ENCODE measurements at places on chromosomes 5 and 9.

DNA sequence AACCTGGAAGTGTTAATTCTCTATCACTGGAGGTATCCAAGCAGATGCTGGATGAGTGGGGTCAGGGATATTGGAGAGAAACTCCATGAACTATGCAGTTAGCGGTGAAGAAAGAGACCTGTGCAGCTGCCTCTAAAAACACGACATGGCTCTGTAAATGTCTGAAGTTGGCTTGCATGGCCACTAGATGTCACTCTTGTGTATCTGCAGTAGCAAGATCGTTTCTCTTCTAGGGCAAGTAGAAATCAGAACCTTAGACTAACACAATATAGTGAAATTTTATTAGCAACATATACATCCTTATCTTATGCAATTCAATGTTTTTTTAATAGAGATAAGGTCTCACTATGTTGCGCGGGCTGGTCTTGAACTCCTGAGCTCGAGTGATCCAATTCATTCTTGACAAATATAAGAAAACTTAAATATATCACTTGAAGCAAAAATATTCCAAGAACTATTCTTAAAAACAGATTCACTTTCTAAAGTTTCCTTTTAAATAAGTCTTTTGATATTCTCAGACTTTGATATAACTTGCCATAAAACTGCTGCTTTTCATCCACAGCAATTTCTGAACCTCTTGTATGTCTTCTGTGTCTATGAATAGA lies 2.9 kb downstream of the OR2S2 start:
- DNase-seq: no peak

DNA sequence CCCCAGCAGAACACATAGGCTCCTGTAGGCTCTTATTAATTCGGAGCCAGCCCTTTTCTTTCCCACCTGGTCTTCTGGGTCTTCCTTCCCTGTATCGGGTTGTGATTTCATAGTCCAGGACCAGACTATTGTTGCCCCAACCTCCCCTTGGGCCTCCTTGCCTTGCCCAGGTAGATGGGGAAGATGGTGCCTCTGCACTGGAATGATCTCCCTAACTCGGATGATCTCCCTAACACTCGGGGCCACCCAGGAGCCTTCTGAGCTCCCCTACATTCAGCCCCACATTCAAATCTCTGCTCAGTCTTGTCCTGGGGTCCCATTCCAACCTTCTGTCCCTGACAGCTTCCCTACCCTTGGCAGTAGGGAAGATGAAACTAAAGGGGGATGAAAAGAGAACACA lies 2.7 kb upstream of the IRF1 start:
- DNase-seq: no peak

- DNase-seq: no peak
These were observed 1.7 kb downstream of the MYMK start for GRCh38 chr9:133523106-133523505.

DNA sequence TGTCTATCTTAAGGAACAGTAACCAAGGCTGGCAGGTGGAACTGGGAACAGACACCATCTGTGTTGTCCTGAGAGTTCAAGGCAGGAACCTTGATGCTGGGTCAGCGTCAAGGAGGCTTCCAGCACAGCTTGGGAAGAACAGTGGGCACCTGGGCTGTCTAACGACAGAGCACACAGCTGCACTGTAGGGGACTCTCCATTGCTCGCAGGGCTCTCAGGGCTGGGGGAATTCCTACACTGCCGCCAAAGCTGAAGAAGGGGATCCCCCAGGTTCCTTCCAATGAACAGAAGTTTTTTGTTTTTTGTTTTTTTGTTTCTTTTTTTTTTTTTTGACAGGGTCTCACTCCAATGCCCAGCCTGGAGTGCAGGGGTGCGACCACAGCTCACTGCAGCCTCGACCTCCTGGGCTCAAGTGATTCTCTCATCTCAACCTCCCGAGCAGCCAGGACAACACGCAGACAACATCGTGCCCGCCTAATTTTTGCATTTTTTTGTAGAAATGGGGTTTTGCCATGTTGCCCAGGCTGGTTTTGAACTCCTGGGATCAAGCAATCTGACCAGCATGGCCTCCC lies 81.9 kb downstream of the PTPN3 start:
- no peak for DNase-seq

GRCh38 chr5:80569086-80569960 lies 757 bp downstream of the ANKRD34B start:
- no peak for DNase-seq

GRCh38 chr9:121876255-121876654 lies 216.9 kb downstream of the TTLL11 start:
- DNase-seq: no peak

DNA sequence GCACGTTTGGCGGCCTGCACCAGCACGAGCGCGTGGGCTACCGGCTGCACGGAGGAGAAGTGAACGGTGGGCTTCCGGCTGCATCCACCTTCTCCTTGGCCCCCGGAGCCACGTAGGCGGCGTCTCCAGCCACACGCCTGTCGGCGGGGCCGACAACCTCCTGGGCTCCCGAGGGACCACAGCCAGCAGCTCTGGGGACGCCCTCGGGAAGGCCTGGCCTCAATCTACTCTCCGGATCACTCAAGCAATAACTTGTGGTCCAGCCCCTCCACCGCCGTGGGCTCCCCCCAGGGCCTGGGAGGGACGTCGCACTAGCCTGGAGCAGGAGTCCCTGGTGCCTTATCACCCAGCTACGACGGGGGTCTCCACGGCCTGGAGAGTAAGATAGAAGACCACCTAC lies 73.7 kb downstream of the INSL6 start:
- no peak for DNase-seq

- DNase-seq: no peak
These were observed 43.9 kb downstream of the PAM start for GRCh38 chr5:102799017-102799416.

DNA sequence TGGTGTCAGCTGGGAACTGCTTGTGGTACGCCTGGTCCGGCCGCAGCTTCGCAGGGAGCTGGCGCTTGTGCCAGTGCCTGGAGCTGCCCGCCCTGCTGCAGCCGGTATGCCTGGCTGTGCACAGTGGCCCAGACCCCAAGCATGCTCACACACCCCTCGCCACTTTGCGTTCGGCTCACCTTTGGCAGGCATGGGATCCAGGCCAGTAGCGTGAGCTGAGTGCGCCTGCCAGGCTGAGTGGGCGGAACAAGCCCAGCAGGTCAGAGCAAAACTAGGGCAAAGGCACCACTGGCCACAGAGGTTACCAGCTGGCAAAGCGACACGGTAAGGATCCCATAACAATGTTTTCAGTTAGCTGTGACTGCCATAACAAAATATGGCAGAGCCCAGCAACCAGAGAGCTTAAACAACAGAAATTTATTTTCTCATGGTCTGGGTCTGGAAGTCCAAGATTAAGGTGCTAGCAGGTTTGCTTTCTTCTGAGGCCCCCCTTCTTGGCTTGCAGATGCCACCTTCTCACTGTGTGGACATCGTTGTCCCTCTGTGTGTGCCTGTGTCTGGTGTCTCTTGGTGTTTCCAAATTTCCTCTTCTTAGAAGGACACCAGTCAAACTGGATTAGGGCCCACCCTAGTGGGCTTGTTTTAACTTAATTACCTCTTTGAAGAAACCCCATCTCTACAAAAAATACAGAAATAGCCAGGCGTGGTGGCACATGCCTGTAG lies 61.6 kb downstream of the PSAT1 start:
- no peak for DNase-seq

GRCh38 chr5:83564069-83564749 lies 92.7 kb downstream of the VCAN start:
- no peak for DNase-seq

GRCh38 chr5:112367400-112367799 lies 51.7 kb downstream of the EPB41L4A start:
- DNase-seq: no peak

DNA sequence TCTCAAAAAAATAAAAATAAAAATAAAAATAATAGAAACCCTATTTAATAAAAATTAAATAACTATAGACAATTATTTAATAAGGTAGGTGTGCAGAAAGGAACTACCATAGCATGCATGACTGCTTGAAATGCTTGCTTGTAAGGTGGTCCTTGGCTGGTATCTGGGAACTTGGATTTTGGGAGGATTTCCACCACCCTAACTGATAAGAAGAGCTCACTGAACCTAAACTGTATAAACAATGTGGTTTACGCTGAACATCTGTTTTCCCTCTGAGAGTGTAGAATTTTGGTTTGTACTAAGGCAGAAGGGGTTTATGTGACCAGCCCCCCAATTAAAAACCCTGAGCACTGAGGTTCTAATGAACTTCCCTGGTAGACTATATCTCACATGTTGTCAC lies 31.2 kb downstream of the CPLANE1 start:
- DNase-seq: no peak

GRCh38 chr5:62722360-62722759 lies 143.7 kb downstream of the LRRC70 start:
- DNase-seq: no peak

GRCh38 chr5:5278201-5278814 lies 138.2 kb downstream of the ADAMTS16 start:
- DNase-seq: no peak

DNA sequence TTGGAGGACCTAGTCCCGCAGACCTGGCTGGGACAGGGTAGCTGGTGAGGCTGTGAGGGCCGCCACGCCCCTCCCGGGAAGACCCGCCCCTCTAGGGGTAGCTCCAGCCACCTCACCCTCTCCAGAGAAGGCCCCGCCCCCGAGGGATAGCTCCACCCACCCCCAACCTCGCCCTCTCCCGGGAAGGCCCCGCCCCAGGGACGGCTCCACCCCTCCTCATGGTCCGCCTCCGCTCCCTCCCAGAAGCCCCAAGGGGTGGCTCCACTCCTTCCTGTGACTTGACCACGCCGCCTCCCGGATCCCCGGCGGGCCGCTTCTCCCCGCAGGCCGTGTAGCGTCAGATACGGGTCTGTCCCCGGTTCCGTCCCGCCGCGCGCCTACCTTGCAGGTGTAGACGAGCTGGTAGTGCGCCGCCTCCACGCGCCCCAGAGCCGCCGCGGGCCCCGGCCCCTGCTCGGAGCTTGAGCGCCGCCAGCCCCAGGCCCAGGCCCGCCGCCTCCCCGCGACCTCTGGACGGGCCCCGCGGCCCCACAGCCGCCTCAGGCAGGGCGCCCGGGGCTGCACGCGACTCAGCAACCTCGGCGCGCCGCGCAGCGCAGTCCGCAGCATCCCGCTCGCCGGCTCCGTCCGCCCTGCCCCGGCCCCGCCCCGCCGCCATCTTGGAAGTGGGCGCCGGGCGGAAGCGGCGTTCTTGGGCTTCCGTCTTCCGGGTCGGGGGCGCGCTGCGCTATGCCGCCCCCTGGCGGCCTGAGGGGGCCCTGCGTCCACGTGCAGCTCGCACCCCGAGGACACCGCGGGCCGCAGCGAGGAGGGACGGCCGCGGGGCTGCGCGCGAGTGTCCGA lies at the start of gene DNLZ:
DNLZ (minus strand) TSS at position 639 of the 843 bp plus-strand sequence; CDS start at position 609, 30 bp downstream.
- peak; percentile 81 for DNase-seq

- DNase-seq: no peak
These were observed 66.1 kb upstream of the EDIL3 start for GRCh38 chr5:84450617-84451414.

DNA sequence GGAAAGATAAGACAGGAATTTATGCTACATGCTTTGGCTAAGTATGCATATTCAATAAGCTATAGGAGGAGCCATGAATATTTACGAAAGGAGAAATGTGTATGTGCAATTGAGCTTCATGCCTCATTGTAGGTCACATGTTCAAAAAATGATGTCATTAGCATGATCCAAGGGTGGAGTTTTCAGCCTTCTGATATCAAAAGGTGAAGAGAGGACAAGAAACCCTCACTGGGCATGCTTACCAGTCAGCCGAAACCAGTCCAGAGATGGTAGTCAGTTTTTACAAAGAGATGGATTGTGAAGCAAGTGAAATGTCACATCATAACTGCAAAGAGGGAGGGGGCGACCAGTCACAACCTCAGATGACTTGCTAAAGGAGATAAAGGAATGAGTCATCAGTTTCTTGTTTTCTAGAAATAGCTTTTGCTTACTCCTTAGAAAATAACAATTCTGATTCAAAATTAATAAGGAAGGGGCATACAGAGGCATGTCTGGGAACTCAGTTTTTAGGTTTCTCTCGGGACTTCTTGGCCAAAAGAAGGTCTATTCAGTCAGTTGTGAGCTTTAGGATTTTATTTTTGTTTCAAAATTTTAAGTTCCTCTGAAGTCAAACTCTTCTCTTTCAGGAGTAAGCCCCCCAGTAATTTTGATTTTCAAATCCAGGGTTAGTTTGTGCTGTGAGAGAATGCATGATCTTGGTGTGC lies 1067.8 kb upstream of the EDIL3 start:
- DNase-seq: no peak

GRCh38 chr9:33446946-33447798 lies at the start of gene AQP3:
AQP3 (minus strand) TSS chr9:33447593; CDS start chr9:33447530, 63 bp downstream.
- peak; percentile 64 for DNase-seq

DNA sequence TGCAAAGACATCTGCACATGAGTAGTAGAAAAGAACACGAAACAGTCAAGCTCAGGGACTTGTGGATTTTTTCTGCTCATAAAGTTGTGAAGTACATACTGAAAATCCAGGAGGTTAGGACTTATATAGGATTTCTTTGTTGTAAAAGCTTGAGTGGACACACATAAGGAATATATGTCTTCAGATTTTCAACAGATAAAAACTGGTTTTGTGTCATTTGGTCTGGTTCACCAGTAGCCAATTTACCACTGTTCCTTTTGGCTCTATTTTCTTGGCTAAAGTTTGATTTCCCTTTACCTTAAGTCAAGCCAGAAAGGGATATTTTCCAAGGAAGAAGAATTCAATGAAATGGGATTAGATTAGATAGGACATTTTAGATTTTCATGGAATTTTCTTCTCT lies 204.3 kb downstream of the NR3C1 start:
- no peak for DNase-seq

GRCh38 chr5:73395256-73395655 lies 53.3 kb downstream of the FOXD1 start:
- DNase-seq: no peak

- DNase-seq: no peak
These were observed 207.5 kb downstream of the ZNF608 start for GRCh38 chr5:124538931-124539330.

DNA sequence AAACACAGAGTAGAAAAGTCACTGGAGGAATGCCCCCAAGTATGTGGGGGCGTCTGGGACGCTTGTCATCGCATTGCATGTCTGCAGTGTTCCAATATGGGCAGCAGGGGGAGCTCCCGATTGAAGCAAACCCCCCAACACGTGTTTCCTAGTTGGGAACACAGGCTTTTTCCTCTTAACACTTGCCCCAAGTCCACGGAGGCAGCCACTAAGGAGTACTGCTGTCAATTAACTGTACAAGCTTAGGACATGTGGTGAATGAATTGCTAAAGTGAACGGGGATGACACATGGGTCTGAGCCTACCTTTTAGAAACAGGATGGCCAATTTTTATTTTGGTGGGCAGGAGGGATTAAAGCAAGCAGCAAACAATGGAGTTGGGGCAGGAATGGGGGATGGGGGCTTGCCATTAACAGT lies 2.2 kb downstream of the GABRB2 start:
- DNase-seq: no peak

DNA sequence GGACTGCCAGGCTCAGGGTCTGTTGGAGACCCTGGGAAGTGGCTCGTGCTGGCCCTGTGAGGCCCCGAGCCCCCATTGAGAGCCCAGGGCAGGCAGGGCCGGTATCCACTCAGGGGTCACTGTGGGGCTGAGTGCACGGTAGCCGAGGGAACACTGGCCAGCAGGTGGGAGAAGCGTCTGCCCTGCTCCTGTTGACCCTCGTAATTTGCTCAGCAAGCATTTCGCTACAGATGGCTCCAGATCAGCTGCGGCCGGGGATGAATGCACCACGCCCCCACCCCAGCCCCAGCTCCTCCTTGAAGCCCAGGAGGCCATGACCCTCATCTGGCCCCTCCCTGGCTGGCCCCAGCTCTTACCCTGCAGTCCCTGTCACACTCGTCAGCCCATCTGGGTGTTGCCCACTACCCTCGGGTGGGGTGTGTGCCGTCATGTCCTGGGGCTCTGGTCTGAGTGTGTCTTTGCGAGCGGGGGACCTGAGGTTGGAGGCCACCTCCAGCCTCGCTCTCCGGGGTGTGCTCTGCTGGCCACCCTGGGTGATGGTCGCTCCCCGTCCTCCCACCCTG lies 6.1 kb upstream of the NRARP start:
- no peak for DNase-seq
